ENCODE measurements at places on chromosomes 12 and 14.

- no peak for DNase-seq
These were observed 5.8 kb downstream of the RAB21 start for GRCh38 chr12:71760471-71760870.

- no peak for DNase-seq
These were observed 84.7 kb upstream of the NELL2 start for GRCh38 chr12:44960856-44961255.

GRCh38 chr12:2092890-2093289, 40.1 kb downstream of the CACNA1C start:
- DNase-seq, result no peak

DNA sequence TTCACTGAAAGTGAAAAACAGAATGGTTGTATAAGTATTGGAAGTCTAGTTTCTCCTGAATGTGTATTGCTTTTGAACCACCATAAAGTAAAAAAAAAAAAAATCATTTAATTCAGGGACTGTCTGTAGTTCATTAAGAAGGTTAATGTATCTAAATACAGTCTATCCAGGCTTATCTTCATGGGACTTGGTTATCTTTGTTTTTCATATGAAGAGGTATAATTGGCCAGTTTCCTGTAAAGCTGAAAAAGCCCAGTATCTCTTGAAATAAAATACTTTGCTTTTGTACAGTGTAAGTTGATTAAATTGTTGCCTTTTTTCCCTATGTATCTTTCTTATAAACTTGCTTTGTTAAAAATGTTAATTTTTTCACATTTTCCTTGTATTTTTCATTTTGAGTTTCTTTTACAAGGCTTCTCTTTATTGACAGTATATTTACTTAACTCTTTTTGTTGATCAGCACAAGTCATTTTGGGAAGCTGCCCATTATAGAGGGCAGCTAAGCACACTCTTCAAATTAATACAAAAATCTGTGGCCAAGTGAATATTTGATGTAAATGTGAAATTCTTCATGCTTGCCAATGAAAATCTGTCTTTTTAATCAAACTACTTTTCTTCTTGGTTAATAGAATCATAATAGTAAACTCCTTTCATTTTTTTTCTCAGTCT, 156.0 kb downstream of the TMTC3 start:
- DNase-seq, result no peak

- no peak for DNase-seq
These were observed 663.8 kb downstream of the FLRT2 start for GRCh38 chr14:86193756-86194155.

DNA sequence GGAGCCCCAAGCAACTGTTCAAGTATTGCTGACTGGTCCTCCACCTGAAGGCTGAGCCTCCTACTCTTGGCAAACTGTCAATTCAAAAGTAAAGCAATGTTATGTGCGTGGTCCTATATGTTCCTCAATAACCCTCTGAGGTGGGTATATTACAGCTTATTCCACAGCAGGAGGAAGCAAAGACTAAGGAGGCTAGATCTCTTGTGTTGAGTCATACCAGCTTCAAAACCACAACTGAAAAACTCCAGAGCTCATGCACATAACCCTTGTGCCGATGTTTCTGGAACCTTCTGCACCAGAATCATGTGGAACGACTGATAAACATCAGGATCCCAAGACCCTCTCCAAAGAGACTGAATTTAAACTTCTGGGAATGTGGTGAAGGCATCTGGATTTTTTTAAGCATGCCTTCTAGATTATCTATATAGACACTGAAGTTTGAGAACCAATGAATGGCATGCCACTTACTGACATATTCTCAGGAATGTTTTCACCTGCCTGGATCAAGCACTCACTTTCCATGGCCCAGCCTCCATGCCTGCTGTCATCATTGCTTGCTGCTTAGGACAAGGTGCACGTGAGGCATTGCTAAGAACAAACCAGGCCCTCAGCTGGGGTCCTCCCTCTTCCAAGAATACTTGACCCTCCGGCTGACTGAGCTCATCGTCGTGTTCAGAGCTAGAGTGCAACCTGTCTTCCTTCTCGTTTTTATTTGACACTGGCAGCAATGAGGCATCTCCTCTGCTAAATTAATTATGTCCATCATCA, 194.7 kb downstream of the BCL11B start:
- DNase-seq, result no peak

DNA sequence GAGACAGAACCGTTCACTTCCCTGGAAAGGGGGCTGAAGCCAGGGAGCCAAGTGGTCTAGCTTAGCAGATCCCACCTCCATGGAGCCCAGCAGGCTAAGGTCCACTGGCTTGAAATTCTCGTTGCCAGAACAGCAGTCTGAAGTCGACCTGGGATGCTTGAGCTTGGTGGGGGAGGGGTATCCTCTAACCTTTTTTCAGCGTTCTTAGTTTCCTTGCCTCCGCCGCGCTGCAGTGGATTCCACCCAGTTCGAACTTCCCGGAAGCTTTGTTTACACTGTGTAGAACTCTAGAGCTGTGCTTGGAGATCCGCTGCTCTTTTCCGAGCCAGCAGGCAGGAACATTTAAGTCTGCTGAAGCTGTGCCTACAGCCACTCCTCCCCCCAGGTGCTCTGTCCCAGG, 45.2 kb upstream of the FKBP4 start:
- DNase-seq, result no peak

GRCh38 chr12:132173135-132174014, 29.1 kb downstream of the NOC4L start:
- DNase-seq, result no peak

GRCh38 chr14:104750056-104750752, 2.7 kb upstream of the SIVA1 start:
- DNase-seq, result no peak

GRCh38 chr12:49219417-49220026, 30.6 kb upstream of the TUBA1A start:
- no peak for DNase-seq

DNA sequence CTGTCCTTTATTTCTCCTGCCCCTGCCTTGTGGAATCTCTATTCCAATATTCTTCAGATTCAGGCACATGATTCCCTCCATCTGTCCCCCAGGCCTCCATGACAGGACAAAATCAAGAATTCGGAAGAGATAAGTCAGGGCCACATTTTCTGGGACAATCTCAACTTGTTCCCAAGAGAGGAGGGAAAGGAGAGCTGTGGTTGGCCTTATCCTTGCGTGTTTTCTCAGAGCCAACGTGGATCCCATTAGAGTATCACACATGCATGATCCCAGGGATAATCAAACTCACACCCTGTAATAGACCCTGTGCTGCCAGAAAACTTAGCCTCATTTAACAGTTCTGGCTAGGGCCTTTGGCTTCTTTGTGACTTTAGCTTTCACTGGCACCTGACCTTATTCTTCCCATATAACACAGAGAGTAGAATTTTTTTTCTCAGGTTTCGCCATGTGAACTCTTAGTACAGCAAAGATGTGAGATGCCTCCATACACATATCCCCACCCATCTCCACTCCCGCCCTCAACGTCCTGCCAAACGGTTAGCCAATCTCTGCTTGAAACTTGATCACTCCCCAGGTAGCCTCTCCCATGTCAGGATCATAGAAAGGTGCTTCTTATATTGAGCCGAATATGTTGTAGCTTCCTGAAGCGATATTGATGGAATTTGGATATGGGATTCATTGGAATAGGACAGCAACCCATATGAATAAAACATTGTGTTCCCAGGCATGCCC, 6.7 kb upstream of the KRT1 start:
- no peak for DNase-seq

- DNase-seq, result no peak
These were observed 133.7 kb upstream of the C14orf180 start for GRCh38 chr14:104445832-104446381.

DNA sequence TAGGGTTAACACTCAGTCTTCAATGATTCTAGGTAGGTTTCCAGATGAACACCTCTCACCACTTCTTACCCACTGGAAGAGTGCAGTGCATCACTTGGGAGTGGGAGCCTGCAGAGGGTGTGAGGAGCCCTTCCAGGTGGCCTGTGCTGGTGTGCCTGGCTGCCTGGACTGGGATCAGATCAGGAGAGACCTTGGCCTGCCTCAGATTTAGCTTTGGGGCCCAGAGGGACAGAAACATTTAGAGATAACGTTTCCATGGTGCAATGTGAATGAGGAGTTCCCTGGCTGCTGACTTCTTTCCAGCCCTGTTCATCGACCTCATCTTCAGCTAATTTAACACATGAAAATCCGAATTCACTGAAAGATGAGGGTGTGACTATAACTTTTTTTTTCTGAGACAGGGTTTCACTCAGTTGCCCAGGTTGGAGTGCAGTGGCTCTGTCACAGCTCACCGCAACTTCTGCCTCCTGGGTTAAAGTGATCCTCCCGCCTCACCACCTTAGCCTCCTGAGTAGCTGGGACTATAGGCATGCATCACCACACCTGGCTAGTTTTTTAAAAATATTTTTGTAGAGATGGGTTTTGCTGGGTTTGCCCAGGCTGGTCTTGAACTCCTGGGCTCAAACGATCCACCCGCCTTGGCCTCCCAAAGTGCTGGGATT, 53.6 kb downstream of the SUSD6 start:
- no peak for DNase-seq

- no peak for DNase-seq
These were observed 7.3 kb downstream of the TMEM116 start for GRCh38 chr12:112005419-112006395.

DNA sequence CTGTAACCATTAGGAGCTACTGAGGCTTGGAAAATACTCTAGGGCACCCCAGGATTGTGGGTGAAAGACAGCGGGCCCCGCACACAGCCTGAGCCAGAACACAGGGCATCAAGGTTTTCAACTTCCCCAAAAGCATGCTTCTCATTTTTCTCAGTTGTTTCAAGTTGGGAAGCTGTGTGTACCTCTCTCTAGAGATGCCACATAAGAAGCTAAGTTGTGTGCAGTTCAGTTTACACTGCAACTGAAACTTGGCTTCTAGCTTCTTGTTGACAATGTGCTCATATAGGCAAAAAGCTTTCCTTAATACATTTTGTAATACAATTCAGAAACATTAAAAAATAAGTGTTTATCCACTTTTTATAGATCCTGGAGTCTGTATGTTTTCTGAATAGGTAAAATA, 88.1 kb upstream of the PTPRR start:
- no peak for DNase-seq

DNA sequence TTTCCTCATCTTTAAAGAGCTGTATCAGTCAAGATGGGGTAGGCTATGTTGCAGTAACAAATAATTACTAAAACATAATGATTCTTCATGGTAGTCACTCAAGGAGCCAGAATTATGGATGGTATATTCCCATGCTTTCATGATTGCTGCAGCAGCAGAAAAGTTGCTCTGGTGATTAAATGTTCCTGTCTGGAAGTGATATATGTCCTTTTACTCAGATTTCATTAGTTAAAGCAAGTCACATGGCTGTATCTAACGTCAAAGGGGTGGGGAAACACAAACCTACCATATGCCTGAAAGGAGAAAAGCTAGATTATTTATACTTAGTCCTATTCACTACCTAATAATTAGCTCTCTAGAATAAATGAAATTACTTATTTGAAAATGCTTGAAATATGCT, 594.7 kb downstream of the SOX5 start:
- DNase-seq, result no peak

GRCh38 chr12:87317302-87317701, 711.9 kb downstream of the C12orf50 start:
- DNase-seq, result no peak

DNA sequence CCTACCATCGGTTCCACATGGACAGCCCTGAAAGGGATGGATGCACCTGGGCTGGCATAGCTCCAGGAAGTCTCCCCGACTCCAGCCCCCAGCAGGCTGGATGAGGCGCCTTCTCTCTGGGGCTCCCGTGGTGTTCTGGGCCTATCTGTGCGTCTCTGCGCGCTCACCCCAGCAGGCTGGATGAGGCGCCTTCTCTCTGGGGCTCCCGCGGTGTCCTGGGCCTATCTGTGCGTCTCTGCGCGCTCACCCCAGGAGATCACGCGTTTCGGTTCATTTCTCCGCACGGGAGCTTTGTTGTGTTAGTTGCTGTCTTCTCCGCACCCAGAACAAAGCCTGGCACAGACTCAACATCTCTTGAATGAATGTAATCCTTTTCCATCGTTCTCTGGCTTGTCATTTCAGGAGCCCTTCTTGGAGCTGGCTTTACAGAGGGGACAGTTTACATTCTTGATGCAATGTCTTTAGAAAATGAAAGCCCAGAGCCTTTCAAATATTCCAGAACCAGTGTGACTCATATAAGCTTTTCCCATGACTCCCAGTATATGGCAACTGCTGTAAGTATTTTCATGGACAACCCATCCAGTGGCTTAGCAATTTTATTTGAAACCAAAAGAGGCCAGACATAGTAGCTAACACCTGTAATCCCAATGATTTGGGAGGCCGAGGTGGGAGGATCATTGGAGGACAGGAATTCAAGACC, 40.3 kb downstream of the CFAP251 start:
- no peak for DNase-seq

GRCh38 chr14:71764701-71765382, 167.4 kb upstream of the RGS6 start:
- no peak for DNase-seq

DNA sequence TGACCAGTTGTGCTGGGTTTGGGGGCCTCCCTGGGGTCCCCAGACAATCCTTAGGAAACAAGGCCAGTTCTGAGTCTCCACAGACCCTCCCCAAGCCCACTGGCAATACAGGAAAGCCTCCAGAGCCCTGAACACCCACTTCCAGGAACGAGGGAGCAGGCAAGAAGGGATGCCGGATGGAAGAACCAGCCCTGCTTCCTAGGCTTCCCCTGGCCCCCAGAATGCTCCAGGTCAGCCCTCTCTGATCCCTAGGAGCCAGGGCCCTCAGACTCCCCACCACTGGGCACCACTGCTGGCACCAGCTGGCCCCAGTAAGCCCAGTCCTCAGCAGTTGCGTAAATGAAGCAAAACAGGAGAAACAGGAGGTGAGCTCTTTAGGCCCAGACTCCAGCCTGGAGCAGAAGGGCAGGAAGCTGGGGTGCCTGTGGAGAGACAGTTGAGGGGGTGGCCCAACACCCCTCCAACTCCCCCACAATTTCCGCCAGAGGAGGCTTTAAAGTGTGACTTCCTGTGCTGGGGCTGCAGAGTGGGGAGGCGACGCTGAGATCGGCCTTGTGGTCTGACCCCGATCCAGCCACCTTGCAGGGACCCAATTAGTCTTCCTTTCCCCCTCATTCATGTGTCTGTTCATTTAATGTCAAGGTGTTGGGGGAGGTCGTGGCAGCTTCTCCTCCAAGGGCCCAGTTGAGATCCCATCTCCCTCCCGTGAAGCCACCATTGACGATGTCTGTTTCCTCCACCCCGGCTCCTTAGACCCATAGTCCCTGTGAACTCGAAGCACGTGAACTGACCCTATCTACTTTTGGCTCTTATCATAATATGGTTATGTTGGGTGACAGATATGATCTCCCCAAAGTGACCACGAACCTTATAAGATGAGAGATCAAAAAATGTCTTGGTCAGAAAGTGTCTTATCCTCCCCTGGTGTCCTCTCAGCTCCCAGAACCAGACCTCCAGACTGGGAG, 4.7 kb downstream of the TNFRSF1A start:
- no peak for DNase-seq

Data from NCI-H1930 (cell line).